ENCODE measurements at places on chromosomes 3 and 15. TPM values are rescaled to one million over a fixed set of nuclear protein-coding genes. Genes with fewer than 3 reads are reported as not detected.

MEX3B gene
- 23.6 TPM for total RNA-seq

BBX gene
- 42.0 TPM for total RNA-seq

GABRB3 gene
- total RNA-seq = 0.05 TPM

KLHL18 gene
- 23.9 TPM for total RNA-seq

GADL1 gene
- total RNA-seq = 0.58 TPM

CXCR6 gene
- total RNA-seq = not detected

TPRG1 gene
- total RNA-seq = 0.53 TPM

HAPLN3 gene
- total RNA-seq = 22.4 TPM

FRMD5 gene
- 3.2 TPM for total RNA-seq

LEKR1 gene
- total RNA-seq = 0.34 TPM

HCLS1 gene
- total RNA-seq = 77.3 TPM

- peak; percentile 74 for DNase-seq
These were observed 41.6 kb downstream of the KLHL18 start for GRCh38 chr3:47324278-47324865.

GRCh38 chr3:115598216-115598615, 25.1 kb upstream of the GAP43 start:
- DNase-seq = no peak

- no peak for DNase-seq
These were observed 38.2 kb upstream of the HCLS1 start for GRCh38 chr3:121698901-121699300.

DNA sequence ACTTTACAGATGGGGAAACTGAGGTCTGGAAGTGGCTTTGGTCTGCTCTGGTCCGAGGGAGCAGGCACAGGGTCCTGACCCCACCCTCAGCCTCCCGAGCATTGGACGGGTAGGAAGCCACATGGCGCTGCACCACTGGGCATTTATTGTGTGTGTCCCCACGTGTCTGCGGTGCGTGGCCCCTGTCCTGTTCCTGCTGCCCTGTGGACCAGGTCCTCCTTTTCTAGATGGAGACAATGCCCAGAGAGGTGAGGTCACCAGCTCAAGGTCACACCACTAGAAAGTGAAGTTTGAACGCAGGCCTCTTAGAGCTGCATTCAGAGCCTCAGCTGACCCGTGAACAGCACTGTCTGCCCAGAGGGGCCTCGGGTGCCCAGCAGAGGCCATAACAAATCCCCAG, 26.8 kb downstream of the DUSP7 start:
- DNase-seq = no peak

- no peak for DNase-seq
These were observed 86.4 kb downstream of the POLR2M start for GRCh38 chr15:57792724-57793449.

- no peak for DNase-seq
These were observed 113.5 kb downstream of the CNTN3 start for GRCh38 chr3:74501007-74501406.

DNA sequence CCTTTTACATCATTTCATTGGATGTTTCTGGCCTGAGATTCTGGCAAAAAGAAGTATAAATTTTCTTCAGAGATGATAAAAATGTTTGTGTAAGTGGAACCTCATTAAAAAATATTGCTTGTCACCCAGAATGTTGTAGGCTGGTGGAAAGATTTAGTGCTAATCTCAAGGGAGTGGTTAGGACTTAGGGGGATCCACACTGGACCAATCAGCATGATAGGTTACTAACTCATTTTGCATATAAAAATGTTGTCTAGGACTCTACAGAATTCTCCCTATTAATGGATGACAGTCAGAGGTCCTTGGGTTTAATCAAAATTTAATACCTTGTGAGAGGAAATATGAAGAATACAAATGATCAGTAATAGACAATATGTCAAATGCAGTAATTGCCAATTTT, 108.6 kb upstream of the TNIK start:
- DNase-seq = no peak

- no peak for DNase-seq
These were observed 891.3 kb downstream of the SQOR start for GRCh38 chr15:46525984-46526725.

- no peak for DNase-seq
These were observed 20.5 kb downstream of the AP3B2 start for GRCh38 chr15:82689147-82689546.

DNA sequence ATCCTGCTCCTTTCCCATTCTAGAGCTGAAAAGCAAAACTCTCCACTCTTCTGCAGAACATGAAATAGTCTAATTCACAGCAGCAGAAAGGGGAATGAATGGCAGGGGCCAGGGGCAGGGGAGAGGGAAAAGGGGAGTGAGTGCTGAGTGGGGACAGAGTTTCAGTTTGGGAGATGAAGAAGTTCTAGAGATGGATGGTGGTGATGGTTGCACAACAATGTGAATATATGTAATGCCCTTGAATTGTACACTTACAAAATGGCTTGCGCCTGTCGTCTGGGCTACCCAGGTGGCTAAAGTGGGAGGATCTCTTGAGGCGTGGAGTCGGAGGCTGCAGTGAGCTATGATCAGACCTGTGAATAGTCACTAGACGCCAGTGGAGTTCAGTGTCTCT, 78.5 kb upstream of the MEF2A start:
- DNase-seq = no peak

- DNase-seq = no peak
These were observed 210.2 kb downstream of the XXYLT1 start for GRCh38 chr3:195060531-195061291.

DNA sequence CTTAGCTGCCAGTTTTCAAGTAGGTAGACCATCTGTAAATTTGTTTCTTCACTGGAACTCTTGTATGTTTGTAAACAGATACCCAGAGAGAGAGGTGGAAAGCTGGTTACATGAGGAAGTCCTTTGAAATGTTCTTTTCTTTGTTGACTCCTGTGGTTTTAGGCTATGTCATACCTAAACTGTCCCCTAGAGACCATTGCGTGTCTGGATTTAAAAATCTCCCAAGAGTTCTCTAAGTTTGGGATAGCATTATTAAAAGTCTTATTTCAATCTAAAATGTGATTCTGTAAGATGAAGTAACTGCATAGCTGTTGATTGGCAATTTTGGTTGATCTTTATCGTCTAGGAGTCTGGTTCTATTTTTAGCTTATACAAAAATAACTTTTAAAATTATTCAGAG, 127.2 kb downstream of the GHSR start:
- no peak for DNase-seq

DNA sequence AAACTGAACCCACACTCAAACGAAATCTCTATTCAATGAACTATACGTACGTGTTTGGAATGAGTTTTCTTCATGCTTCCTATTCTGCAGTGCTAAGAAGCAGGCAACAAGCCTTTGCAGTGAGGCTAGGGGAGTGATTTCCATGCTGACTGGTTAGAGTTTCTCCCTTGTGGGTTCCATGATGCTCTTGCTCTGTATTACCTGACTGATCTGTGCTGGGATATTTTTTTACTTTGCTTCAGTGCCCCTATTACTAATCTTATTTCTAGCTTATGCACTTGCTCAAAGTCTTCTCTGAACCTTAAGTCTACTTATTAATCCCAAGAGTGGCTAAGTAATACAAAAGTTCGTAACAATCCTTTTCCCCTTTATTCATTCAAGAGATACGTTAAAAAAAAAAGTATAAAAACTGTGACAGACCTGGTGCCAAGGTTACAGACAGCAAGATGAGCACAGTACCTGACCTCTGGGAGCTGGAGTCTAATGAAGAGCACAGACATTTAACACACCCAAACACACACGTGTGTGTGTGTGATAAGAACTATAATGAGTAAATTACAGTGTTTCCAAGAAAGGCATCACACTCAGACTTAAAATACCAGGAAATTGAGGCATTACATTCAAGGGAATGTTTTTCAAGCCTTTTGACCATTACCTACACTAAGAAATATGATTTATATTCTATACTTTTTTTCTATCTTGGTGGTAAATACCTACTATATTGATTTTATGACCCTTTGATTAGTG, 50.5 kb upstream of the FBN1 start:
- DNase-seq = no peak

DNA sequence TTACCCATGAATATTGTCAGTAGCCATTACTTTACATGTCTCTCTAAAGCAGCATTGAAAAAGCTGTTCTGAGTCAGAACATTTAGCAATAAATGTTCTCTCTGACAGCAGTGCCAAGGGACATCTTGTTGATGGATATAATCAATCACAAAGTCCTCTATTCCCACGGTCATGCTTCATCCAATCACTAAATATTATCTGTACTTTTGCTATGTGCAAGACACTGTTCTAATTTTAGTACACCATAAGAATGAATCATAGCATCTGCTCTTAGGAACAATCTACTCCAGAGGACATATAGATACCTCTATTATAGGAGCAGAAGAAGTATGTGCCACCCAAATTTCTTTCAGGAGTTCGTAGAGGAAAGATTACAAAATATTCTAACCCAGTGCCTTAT, 142.5 kb upstream of the MBNL1 start:
- DNase-seq = no peak

DNA sequence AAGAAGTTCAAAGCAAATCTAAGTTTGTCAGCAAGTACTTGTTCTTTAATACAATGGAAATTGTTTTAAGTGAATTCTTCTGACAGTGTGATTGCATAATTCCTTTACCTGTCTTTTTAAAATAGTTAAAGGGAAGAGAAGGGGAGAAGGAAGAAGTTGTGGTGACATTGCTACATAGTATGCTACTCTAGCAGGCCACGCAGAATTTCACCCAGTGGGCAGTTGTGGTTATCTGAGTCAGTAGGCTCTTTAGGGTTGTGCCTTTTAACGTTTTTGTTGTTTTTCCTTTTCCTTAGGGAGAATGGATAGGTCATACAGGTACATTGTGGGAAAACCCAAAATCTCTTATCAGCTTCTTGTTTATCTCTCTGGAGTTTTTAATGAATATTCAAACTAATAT, 40.4 kb downstream of the KIF15 start:
- no peak for DNase-seq

DNA sequence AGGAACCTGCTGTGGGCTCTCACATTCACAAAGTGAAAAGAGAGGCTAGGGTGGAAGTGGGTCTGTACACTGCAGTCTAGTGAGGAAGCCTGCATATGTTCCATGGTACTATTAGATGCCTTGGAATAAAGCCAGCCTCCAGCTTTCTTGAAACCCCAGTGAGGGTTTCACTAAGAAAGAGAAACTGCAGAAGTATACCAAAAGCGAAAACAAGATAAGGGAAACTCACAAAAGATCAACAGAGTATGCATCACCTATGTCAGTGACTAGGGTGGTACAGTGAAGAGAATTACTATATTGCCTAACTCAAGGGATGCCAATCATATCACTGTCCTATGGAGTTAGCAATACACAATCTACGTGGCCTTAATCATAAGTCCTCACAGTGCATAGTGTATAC, 212.5 kb upstream of the GADL1 start:
- DNase-seq = no peak

DNA sequence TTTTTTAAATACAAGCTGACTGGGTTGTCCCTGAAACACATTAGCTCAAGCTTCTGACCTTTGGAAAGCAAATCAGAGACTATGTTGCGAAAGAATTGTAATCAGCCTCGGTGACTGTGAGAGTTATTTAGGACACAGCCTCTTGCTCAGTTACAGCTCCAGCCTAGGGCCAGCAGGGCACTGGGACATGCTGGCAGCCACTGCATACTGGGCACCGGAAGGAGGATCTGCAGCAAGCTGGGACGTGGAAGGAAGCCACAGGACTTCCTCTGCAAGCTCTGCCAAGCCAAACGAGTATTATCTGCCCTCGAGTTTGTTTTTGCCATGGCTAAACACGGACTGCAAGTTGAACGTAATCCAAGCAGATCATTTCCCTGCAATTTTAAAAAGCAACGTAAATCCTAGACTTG, 24.4 kb upstream of the COPG1 start:
- DNase-seq = peak; percentile 14

DNA sequence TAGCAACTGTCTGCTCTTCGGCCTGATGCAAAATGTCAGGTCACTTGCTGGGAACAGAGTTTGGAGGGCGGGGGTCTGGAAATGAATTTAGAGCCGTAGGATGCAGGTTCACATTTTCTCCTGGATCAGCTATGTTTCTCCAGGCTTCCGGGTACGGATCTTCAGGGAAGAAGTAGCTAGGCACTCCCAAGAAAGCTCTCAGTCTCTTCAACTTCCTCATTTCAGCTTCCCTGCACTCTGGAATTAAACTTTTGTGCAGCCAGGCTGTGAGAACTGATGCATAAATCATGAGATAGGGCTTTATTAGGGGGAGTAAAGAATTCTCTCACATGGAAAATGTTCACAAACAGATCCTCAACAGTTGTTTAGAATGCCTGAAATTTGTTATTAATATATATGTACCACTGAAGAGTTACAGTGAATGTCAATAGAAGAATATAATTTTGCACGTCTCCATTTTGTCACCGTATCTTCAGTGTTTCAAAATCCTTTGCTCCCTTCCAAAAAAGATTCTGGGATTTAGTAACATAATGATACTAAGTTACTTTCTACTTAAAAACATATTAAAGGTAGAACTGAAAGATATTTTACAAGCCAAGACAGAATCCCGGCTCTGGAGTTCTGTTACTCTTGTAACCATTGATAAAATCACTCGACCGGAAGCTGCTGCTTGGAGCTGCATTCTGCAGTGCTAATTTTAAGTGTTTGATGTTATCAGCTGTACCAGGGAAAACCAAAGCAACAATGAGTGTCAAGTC, 178.5 kb upstream of the P2RY1 start:
- DNase-seq = peak; percentile 5

DNA sequence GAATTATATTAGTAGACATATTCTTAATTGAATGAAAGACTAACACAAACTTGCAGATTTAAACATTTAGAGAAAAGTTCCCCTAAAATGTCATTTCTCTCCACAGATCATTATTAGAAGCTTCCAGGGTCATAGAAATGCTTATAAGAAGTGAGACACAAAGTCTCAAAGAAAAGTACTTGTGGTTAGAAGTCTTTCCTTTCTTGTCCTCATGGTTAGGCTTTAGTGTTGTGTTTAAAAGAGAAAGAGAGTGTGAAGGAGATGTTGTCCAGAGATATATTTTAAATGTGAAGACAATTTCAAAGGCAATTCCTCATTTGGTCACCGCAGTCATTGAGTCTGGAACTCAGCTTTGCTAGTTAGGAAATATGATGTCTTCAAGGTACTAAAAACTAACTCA, 230.4 kb upstream of the ARPP21 start:
- DNase-seq = no peak

- no peak for DNase-seq
These were observed 964.6 kb downstream of the SI start for GRCh38 chr3:164113371-164114332.

GRCh38 chr3:126932188-126932931, 50.6 kb upstream of the PLXNA1 start:
- DNase-seq = no peak

DNA sequence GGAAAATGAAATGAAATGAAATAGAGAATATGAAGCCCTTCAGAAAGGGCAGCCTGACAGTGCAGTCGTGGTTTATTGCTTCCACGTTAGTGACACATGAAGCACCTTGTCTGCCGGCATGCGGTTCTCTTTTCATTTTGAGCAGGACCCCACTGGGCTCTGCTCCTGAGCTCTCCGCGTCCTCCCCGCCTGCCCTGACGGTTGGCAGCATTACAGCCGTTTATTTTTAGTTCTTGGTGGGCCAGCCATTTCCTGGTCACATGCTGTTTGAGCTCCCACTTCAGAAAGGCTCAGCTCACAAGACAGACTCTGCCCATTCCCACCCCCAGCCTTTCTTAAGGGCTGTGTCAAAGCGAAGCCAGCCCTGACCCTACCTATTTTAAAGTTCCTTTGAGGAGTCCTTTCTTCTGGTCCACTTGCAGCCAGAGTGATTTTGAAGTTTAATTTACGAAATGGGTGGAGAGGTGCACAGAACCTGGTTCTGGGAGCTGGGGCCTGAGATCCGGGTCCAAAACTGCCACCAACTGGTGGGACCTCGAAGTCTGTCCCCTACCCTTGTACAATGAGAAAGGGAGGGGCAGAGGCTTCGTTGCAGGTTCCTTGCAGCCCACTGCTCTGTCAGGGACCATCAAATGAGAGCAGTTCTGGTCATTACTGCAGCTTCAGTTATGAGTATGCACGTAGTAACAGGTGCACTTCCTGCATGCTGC, 60.1 kb downstream of the MGLL start:
- no peak for DNase-seq
